CD4-positive, alpha-beta T cell (primary cell): ENCODE measurements at places on chromosomes 4 and X. TPM values are rescaled to one million over a fixed set of nuclear protein-coding genes. Genes with fewer than 3 reads are reported as not detected.
A peak's percentile ranks its signal among the peaks of the same experiment; 100 is the strongest.

SPARCL1 gene
- not detected for total RNA-seq

DNA sequence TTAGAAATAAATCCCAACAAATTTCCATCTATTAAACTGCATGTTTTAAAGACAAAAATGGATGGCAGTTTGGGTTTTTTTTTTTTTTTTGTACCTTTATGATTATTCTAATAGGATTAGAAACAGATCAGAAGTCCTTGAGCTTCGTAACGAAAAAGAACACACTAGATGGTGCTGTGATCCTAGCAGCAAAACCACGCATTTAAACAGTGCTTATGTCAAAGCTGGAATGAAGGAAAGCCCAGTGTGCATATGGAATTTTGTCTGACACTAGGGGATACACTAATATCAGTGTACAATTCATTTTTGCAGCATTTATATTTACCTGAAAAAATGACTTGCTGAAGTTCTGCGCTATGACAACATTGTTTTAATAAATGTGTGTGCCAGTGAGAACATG, 229.1 kb downstream of the VEGFC start:
- H3K27ac ChIP-seq, result no peak overlapping the region
- no peak for DNase-seq
- H3K4me3 ChIP-seq, result no peak overlapping the region
- no peaks in the 10 kb centered on the region for H3K4me1 ChIP-seq
- H3K36me3 ChIP-seq, result no peaks in the 10 kb centered on the region
- no peaks in the 10 kb centered on the region for H3K27me3 ChIP-seq

GRCh38 chrX:154412468-154412867, 1.1 kb downstream of the TAFAZZIN start:
- H3K27me3 ChIP-seq, result no peaks in the 10 kb centered on the region
- H3K4me1 ChIP-seq, result peaks cover 21% of the 10 kb centered on the region
- DNase-seq, result peak; percentile 77
- peak overlapping the region; percentile 63 for H3K4me3 ChIP-seq
- H3K36me3 ChIP-seq, result no peaks in the 10 kb centered on the region

GRCh38 chr4:73864365-73864764, 4.8 kb upstream of the CXCL1 start:
- no peaks in the 10 kb centered on the region for H3K4me1 ChIP-seq
- H3K36me3 ChIP-seq, result no peaks in the 10 kb centered on the region
- DNase-seq, result no peak
- H3K27me3 ChIP-seq, result peaks cover 3% of the 10 kb centered on the region
- H3K27ac ChIP-seq, result no peak overlapping the region

DNA sequence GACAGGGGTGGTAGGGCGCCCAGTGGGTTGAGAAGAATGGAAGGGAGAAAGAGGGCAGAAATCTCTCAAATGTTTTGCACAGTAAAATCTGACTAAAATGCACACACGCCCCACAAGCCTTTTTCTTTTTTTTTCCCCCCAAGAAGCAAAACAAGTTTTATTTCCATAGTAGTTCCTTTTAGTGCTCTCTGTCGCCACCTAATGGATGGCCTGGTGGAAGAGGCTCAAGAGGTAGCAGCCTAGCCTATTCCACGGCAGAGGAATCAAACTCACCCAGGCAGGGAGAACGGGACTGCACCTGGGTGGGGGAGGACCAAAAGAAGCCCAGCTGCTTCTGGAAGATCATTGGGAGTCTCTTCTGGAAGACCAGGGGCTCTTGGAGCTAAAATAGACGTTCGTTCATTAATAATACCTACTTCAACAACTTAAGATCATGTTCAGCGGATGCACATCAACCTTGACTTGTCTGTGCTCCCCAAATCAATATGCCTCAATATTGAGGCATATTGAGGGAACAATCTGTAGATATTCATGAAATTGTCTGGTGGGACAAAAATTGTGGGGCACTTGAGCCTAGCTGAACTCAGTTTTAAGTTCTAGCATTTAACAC, 31.6 kb upstream of the IRAK1 start:
- peaks cover 50% of the 10 kb centered on the region for H3K36me3 ChIP-seq
- H3K4me3 ChIP-seq, result no peak overlapping the region
- H3K27ac ChIP-seq, result no peak overlapping the region
- peaks cover 36% of the 10 kb centered on the region for H3K4me1 ChIP-seq
- peak; percentile 63 for DNase-seq

DNA sequence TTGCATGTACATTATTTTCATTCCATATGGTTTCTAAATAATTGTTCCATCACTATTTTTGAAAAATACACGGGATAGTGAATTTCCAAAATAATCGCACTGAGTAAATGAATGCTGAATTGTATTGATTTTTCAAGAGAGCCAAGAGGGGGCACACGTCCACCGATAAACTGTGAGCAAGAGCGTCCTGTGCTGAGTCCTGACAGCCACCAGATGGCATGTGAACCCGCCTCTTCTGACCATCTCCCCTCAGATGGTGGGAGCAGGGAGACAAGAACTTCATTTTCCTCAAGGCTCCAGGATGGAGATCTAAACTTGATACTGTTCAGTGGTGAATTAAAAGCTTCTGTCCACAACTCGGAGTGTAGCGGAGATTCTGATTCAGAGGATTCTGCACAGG, 30.6 kb upstream of the IL9R start:
- H3K36me3 ChIP-seq, result no peaks in the 10 kb centered on the region
- H3K4me3 ChIP-seq, result no peak overlapping the region
- no peaks in the 10 kb centered on the region for H3K4me1 ChIP-seq
- H3K27ac ChIP-seq, result no peak overlapping the region

PAGE2B gene
- 1.0 TPM for total RNA-seq

VCX gene
- not detected for total RNA-seq

DNA sequence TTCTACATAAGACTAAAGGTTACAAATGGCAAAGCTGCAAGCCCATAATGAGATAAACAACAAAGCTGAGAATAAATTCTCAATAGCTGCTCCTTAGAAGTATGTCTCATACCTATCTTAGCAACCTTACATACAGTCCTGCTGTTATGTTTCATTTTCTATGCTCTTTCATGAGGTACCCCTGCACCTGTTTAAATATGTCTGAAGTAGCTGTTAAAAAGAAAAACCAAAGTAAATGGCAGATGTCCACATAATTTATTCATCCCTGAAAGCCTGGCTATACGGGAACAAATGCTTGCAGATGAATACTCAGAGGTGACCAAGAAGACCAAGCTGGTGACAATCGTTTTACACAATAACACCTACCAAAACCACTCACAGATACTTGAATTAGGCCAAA, 22.5 kb downstream of the PPA2 start:
- peaks cover 44% of the 10 kb centered on the region for H3K36me3 ChIP-seq
- H3K27me3 ChIP-seq, result no peaks in the 10 kb centered on the region
- H3K4me1 ChIP-seq, result no peaks in the 10 kb centered on the region
- no peak for DNase-seq
- H3K27ac ChIP-seq, result no peak overlapping the region

- H3K36me3 ChIP-seq, result no peaks in the 10 kb centered on the region
- no peaks in the 10 kb centered on the region for H3K27me3 ChIP-seq
- H3K4me3 ChIP-seq, result no peak overlapping the region
- no peak overlapping the region for H3K27ac ChIP-seq
Observed at GRCh38 chrX:150213481-150214030, 149.6 kb upstream of the MAMLD1 start.

- no peaks in the 10 kb centered on the region for H3K4me1 ChIP-seq
- no peak overlapping the region for H3K27ac ChIP-seq
- no peaks in the 10 kb centered on the region for H3K27me3 ChIP-seq
Observed at GRCh38 chrX:136227948-136228838, 23.0 kb downstream of the MAP7D3 start.

DNA sequence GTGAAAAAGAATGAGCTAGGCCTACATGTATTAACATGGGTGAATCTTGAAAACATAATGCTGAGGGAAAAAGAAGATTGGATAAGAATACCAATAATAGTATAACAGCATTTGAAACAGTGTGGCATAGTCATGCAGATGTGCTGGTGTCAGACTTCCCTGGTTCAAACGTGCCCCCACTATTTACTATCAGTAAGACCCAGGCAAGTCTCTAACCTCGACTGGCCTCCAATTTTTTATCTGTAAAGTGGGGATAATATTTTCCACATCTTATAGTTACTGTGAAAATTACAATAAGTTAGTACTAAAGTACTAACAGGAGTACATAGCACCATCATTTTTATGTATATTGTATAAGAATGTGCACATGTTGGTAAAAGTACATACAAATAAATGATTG, 17.0 kb upstream of the SLAIN2 start:
- no peaks in the 10 kb centered on the region for H3K4me1 ChIP-seq
- no peak overlapping the region for H3K27ac ChIP-seq
- H3K27me3 ChIP-seq, result peaks cover 3% of the 10 kb centered on the region
- H3K36me3 ChIP-seq, result no peaks in the 10 kb centered on the region
- no peak for DNase-seq
- H3K4me3 ChIP-seq, result no peak overlapping the region

DNA sequence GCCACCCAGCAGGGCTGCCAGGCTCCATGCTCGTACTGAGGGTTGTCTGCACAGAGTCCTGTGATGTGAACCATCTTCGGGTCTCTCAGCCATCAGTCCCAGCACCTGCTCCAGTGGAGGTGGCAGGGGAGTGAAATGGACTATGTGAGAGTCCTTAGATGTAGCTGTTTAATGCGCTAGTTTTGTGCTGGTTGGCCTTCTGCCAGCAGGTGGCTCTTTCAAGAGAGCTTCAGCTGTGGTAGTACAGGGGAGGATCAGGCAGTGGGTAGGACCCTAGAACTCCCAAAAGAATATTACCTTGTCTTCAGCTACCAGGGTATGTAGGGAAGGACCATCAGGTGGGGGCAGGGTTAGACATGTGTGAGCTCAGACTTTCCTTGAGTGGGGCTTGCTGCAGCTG, 1066.0 kb downstream of the GLUD2 start:
- no peak overlapping the region for H3K27ac ChIP-seq
- H3K4me1 ChIP-seq, result no peaks in the 10 kb centered on the region
- no peak overlapping the region for H3K4me3 ChIP-seq
- DNase-seq, result no peak

- no peak for DNase-seq
- no peaks in the 10 kb centered on the region for H3K27me3 ChIP-seq
- H3K36me3 ChIP-seq, result peaks cover 89% of the 10 kb centered on the region
- H3K4me3 ChIP-seq, result no peak overlapping the region
- no peaks in the 10 kb centered on the region for H3K4me1 ChIP-seq
Observed at GRCh38 chr4:118810991-118811764, 24.7 kb downstream of the SEC24D start.

DNA sequence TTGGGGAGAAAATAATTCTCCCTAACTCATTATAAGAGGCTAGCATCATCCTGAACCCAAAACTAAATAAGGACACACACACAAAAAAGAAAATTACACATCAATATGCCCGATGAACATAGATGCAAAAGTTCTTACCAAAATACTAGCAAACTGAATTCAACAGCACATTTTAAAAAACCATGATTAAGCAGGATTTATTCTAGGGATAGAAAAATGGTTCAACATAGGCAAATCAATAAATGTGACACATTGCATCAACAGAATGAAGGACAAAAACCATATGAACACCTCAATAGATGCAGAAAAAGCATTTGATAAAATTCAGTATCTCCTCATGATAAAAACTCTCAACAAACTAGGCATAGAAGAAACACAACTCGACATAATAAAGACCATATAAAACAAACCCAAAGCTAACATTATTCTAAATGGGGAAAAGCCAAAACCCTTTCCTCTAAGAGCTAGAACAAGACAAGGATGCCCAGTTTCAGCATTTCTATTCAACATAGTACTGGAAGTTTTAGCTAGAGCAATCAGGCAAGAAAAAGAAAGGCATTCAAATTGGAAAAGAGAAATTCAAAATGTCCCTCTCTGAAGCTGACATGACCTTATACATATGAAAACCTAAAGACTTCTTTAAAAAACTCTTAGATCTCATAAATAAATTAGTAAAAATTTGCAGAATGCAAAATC, 200.9 kb downstream of the NKX6-1 start:
- no peak for DNase-seq
- no peak overlapping the region for H3K4me3 ChIP-seq
- no peak overlapping the region for H3K27ac ChIP-seq
- no peaks in the 10 kb centered on the region for H3K36me3 ChIP-seq
- no peaks in the 10 kb centered on the region for H3K4me1 ChIP-seq
- H3K27me3 ChIP-seq, result no peaks in the 10 kb centered on the region

DNA sequence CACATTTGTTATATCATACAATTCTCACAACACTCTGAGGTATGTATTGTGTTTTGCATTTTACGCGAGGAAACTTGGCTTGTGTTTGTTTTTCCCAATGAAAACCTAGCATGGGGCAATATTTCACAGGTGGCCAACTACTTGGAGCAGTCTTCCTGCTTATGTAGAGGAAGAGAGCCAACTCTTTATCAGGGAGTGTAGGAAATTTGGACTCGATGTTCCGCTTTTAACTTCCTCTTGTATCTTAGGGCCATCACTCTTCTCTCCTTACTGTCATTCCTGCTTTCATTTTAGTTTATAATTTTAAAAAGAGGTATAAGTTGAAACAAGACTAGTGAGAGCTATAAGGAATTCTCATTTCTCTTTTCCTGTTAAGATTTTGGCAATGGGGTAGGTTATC, 107.7 kb upstream of the RPS6KA3 start:
- H3K36me3 ChIP-seq, result no peaks in the 10 kb centered on the region
- H3K27ac ChIP-seq, result no peak overlapping the region
- no peak for DNase-seq
- no peaks in the 10 kb centered on the region for H3K27me3 ChIP-seq
- peaks cover 6% of the 10 kb centered on the region for H3K4me1 ChIP-seq
- H3K4me3 ChIP-seq, result no peak overlapping the region

GPR82 gene
- total RNA-seq, result not detected

GRCh38 chr4:140296335-140297220, 76.9 kb upstream of the SCOC start:
- no peaks in the 10 kb centered on the region for H3K36me3 ChIP-seq
- no peak overlapping the region for H3K27ac ChIP-seq
- H3K4me3 ChIP-seq, result no peak overlapping the region
- no peaks in the 10 kb centered on the region for H3K4me1 ChIP-seq
- DNase-seq, result no peak

DNA sequence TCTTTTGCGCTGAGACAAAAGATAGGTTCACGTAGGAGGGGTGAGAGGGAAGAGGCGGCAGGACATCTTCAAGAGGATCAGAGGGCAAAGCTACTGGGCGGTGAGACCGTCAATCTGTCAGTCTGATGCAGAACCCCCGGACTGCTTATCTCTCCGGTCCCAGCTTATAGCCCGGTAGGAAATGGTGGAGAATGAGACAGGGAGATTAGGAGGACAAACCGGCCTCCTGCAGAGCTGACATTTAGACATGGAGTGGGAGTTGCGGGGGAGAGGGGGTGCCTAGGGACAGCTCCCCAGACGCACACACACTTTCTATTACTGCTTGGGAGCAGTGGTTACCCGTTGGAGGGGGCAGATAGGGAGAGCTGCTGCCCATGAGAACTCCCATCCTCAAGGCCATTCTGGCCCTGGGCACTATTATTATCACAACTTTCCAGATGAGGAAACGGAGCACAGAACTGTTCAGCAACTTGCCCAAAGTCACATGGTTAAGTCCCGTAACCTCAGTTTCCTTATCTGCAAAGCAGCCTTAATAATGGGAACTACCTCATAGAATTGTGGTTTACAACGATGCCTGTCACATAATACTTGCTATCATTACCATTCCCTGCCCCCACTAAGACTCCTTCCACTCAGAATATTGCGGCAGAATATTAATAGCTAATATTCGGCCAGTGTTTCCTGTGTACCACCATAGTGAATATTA, 1.1 kb upstream of the HDAC6 start:
- no peak for DNase-seq
- peak overlapping the region; percentile 88 for H3K27ac ChIP-seq
- H3K27me3 ChIP-seq, result no peaks in the 10 kb centered on the region

GPAT3 gene
- total RNA-seq, result 4.6 TPM
